ENCODE measurements at places on chromosomes 11 and 22.

GRCh38 chr11:127521413-127521812 lies 520.8 kb upstream of the KIRREL3 start:
- DNase-seq: no peak

- no peak for DNase-seq
These were observed 209.8 kb downstream of the TBC1D22A start for GRCh38 chr22:46972256-46972655.

DNA sequence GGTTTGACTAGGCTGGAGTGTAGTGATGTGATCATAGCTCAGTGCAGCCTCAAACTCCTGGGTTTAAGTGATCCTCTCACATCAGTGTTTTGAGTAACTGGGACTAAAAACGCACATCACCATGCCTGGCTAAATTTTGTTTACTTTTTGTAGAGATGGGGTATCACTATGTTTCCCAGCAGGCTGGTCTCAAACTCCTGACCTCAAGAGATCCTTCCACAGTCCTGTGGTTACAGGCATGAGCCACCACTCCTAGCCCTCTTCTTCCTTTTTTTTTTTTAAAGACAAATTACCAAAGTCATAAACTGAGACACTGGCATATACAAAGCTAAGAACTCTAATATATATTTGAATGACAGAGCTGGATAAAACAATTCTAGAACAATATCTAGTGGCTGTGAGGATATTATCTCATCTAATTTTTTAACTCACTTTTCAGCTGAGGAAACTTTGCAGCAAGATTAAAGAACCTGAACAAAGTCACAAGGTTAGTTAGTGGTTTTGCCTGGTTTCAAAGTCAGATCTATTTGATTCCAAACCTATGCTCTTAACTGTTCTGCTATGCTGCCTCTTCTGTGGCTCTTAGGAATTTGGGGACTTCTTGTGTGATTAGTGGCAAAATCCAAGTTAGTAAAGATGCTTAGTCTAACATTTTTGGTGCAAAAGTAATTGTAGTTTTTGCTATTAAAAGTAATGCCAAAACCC lies 95.3 kb upstream of the RAG2 start:
- DNase-seq: no peak

DNA sequence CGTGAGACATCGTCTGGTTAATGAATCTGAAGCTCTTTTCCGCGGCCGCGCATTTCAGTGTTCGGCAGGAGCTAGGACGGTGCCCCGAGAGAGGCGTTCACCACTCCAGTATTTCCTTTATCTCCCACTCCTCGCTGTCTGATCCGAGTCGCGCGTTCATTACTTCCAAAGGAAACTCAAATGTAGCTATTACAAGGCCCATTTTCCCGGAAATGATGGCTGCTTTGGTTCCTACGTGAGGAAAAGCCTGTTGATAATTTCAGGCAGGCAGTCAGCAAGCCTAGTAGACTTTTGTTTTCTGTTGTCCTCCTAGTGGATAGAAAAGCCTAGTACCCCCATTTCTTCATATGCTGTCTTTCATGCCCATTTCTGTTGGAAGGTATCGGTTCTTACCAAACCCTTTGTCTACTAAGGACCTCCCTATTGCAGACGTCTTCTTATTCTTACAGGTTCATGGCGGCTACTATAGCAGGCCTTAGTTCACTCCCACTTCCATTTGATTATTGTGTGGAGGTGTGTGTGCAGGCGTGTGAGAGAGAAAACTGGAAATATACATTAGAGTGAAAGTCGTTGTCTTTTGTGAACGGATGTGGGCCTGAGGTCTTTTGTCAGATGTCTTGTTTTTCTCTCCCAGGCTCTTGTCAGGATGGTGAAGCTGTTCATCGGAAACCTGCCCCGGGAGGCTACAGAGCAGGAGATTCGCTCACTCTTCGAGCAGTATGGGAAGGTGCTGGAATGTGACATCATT lies 737 bp downstream of the RBM4 start:
- DNase-seq: no peak

DNA sequence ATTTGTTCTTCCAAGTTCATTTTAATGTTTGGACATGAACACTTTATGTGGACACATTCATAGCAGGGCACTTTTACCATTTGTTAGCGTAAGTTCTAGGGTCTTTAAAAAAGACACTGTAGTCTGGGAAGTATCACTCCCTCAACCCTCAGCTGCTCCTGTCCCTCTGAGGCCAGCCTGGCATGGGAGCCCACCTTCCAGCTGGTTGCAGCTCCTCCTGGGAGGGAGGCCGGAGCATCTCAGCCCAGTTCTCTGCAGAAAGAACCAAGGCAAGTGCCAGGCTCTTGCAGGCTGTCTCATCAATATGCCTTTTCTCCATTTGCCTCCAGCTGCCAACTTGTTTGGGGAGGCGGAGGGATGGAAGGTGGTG lies 150.6 kb downstream of the OPCML start:
- no peak for DNase-seq
